ENCODE measurements at places on chromosomes 16 and 17.
A peak's percentile ranks its signal among the peaks of the same experiment; 100 is the strongest.

DNA sequence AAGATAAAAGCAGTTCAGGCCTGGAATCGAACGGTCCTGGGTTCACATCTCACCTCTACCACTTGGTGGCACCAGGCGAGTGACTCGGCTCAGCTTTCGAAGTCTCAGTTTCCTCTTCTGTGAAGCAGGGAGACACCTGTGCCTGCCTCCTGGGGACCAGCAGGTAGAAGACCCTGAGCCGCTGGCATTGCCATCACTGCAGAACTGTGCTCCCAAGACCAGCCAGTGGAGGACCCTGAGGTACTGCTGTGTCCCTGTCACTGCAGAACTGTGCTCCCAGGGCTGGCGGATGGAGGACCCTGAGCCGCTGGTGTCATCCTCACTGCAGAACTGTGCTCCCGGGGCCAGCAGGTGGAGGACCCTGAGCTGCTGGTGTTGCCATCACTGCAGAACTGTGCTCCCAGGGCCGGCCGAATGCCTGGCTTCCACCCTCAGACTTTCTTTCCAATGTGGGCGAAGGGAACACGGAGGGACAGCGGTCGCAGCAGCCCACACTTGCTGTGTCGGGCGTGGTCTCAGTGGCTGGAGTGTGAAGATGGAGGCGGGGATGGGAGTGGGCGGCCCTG is 8.7 kb upstream of the SLC7A5 start:
- DNase-seq: no peak

- DNase-seq: no peak
Observed at GRCh38 chr17:75181608-75182318, 996 bp downstream of the SUMO2 start.

GRCh38 chr16:63578791-63579190 is 1542.6 kb upstream of the CDH8 start:
- DNase-seq: no peak

GRCh38 chr16:19808061-19808641 is 76.5 kb downstream of the GPRC5B start:
- DNase-seq: no peak

- no peak for DNase-seq
Observed at GRCh38 chr16:82331397-82331796, 161.4 kb upstream of the MPHOSPH6 start.

GRCh38 chr17:72477491-72477890 is 356.7 kb downstream of the SOX9 start:
- no peak for DNase-seq

DNA sequence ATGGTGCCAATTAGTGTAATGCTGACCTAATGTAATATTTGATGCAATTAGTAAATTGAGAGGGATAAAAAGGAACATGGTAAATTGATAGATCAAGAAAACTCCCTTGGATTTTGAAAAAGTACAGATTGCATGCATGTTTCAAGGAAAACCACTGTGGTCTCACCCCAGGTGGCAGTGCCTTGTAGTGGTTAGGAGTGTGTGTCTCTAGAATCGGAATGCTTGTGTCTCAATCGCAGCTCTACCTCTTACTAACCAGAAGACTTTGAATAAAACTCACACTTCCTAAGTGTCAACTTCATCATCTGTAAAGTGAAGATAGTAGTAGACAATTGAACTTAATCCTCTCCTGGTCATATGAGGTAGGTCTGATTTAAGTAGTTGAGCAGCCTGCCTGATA is 128.9 kb upstream of the GOT2 start:
- DNase-seq: no peak

GRCh38 chr17:76314392-76315227 is 6.5 kb upstream of the QRICH2 start:
- DNase-seq: peak; percentile 15

GRCh38 chr17:41618341-41619035 is 5.9 kb downstream of the KRT17 start:
- no peak for DNase-seq

DNA sequence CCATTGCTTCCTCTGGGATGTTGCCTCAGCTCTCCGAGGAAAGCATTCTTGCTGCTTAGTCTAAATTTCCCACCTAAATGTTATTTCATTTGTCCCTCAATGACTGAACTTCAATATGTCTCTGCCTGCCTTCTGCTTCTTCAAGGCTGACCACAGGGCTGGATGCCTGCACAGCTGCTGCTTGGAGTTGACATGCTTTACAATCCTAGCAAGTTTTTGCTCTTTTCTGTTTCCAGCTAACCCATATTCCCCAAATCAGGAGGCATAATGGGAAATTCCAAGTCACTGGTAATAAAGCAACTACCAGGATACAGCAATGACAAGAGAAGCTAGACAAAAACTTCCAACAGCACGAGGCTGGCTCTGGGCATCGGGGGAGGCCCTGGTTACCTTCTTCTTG is 48.9 kb downstream of the GTF3C1 start:
- DNase-seq: no peak

DNA sequence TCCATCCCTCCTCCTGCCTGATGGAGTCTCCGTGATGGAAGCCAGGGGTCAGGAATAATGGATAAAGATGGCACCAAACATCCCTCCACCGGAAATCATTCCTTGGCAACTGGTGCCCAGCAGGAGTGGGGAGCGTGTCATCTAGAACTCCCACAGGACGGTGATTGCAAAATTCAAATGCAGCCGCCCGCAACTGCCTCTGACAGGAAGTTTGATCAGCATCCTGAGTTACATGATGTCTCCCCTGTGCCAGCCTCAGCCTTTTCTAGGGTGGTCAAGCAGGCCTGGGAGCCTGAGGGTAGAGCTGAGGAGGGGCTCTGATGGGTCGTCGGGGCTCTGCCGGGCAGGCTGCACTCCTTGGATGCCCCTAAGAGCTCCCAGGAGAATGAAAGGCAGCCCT is 52.8 kb downstream of the GSG1L start:
- DNase-seq: peak; percentile 1

DNA sequence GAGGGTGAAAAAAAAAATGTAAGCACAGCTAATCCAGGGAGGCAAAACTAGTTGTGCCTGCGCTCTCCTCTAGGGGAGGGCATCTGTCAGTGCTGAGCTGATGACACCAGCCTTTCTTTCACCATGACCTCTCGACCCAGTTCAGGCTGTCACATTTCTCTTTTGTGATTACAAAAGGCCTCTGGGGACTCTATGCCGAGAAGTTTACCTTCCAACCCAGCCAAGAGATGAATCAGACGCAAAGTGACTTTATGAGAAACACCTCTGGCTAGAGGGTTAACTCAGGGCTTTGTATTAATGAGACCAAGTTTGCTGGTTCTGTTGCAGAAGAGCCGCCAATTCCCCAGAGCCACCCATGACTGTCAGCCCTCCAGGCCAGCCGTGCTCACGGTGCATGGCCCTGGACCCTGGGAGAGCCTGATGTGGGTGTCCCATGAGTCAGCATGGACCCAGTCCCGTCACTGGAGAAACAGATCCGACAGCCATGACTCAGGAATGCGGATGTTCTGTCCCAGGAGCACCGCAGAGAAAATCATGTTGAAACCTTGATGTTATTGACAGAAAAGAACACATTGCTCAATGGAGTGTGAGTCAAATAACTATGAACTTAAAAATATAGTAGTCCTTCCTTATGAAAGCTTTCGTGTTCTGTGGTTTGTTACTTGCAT is 437.2 kb downstream of the HS3ST3B1 start:
- DNase-seq: peak; percentile 100

DNA sequence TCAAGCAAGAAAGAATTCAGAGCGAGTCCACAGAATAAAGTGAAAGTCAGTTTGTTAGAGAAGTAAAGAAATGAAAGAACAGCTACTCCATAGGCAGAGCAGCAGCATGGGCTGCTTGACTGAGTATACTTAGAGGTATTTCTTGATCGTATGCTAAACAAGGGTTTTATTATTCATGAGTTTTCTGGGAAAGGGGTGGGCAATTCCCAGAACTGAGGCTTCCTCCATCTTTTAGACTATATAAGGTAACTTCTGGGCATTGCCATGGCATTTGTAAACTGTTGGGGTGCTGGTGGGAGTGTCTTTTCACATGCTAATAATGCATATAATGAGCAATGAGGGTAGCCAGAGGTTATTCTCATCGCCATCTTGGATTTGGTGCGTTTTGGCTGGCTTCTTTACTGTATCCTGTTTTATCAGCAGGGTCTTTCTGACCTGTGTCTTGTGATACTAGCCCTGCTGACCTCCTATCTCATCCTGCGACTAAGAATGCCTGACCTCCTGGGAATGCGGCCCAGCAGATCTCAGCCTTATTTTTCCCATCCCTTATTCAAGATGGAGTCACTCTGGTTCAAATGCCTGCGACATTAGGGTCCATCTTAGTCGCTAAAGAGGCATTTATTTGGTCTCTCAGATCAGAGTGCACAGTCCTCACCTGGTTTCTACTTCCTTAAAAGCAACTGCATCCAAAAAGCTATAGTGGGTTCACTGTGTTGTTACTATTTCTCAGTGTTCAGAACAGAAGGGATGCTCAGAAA is 100.6 kb upstream of the CACNG5 start:
- no peak for DNase-seq

GRCh38 chr16:11175787-11176341 is 80.1 kb downstream of the SOCS1 start:
- DNase-seq: no peak

DNA sequence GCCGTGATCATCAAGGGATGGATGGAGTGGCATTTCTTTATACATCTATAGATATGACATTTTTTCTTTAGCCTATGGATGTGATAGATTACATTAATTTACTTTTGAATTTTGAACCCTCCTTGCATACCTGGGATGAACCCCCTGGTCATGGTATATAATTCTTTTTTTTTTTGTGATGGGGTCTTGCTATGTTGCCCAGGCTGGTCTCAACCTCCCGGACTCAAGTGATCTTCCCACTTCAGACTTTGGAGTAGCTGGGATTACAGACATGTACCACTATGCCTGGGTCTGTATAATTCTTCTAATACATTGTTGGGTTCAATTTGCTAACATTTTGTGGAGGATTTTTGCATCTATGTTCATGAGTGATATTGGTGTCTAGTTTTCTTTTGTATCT is 1.7 kb upstream of the TNS4 start:
- DNase-seq: no peak

- no peak for DNase-seq
Observed at GRCh38 chr17:7114241-7114874, at the start of gene ASGR2. TSS of gene ASGR2 (minus strand) at chr17:7114822. CDS start at chr17:7114240, 582 bp downstream.

- DNase-seq: no peak
Observed at GRCh38 chr17:21082001-21082436, 39.2 kb upstream of the USP22 start.

- peak; percentile 92 for DNase-seq
Observed at GRCh38 chr16:3980253-3981111, 100.0 kb upstream of the CREBBP start.

GRCh38 chr17:62781356-62781755 is 26.8 kb downstream of the MARCHF10 start:
- peak; percentile 49 for DNase-seq

DNA sequence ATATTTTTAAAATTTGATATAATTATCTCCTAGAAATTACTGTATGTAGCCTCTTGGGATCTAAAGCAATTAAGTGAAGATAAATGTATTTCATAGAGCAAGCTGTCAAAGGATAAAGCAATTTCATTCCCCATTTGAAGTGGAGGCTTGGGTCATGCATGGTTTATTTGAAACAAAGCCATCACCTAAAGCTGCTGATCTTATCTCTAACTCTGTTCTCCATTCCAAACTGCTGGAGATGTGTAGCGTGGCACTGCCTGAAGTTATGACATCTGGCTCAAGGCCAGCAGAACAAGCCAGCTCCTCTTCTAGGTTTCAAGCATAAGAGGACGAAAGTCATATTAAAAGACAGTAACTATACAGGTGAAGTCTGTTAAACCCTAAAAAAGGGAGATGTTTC is 83.9 kb downstream of the HIC1 start:
- peak; percentile 22 for DNase-seq

GRCh38 chr16:83802135-83802534 is 5.6 kb upstream of the HSBP1 start:
- DNase-seq: peak; percentile 81

GRCh38 chr17:79997011-79997660 is 38.5 kb downstream of the TBC1D16 start:
- no peak for DNase-seq

DNA sequence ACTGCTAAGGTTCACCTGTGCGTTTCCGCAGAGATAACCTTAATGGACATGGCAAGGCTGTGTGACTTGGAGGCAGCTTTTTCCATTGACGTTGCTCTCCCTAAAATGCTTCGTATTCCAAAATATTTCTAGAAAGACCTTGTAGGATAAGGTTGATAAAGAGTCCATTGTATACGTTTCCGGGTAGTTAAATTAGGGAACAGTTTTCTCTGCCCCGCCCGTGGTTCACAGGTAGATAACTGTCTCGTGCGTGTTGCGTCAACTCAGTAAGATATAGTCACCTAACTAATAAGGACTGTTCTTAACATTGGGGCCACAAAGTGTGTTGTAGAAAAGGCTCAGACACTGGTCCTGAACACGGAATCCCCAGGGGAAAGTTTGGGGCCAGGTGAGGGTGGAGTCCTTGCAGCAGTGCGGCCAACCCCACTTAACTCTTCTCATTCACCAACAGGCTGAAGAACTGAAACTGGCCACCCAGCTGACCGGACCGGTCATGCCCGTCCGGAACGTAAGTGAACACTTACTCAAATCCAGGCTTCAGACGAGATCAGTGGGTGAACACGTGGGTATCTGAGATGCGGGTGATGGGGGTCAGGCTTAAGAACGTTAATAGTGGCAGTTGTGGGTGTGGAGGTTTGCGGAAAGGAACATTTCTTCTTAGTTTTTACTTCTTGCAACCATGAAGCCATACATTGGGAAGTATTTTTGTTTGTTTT is 1.6 kb downstream of the RPL13 start:
- DNase-seq: no peak

- no peak for DNase-seq
Observed at GRCh38 chr17:74544991-74545842, 698 bp downstream of the CD300C start.

- peak; percentile 20 for DNase-seq
Observed at GRCh38 chr16:57150682-57151330, 35.0 kb downstream of the PSME3IP1 start.

DNA sequence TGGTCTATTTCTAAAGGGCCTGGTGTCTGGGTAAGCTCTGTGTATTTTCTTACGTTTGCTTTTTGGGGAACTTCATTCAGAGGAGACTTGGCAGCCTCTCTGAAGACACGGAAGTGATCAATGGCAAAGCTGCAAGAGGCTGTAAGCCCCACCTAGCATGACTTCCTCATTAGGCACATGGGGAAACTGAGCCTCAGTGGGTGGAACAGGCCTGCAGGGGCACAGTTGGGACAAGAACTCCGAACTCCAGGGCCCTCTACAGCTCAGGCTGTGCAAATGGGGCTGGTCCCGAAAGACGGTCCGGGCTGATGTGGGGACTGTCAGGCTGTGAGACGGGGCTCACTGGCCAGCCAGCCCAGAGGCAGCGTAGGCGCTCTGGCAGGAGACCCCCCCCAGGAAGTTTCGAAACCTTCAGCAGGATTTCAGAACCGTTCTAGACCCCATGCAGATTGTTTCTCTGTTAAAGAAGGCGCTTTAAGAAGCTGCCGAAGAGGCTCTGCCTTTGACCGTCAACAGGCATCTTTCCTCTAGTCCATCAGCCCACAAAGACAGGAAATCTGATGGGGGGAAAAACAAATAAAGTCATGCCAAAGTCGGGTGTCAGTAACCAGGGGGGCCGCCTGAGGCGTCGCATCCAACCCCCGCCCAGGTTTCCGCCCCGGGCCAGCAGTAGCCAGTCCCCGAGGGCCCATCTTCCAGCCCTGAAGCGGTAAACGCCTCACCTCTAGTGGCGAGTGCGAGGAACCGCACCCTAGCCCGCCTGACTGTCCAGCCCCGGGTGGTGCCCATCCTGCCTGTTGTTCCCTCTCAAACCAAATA is 79.8 kb upstream of the TBC1D3K start:
- DNase-seq: peak; percentile 63

Data from fibroblast of skin of scalp (primary cell).